ENCODE measurements at places on chromosomes 6 and 20.

DNA sequence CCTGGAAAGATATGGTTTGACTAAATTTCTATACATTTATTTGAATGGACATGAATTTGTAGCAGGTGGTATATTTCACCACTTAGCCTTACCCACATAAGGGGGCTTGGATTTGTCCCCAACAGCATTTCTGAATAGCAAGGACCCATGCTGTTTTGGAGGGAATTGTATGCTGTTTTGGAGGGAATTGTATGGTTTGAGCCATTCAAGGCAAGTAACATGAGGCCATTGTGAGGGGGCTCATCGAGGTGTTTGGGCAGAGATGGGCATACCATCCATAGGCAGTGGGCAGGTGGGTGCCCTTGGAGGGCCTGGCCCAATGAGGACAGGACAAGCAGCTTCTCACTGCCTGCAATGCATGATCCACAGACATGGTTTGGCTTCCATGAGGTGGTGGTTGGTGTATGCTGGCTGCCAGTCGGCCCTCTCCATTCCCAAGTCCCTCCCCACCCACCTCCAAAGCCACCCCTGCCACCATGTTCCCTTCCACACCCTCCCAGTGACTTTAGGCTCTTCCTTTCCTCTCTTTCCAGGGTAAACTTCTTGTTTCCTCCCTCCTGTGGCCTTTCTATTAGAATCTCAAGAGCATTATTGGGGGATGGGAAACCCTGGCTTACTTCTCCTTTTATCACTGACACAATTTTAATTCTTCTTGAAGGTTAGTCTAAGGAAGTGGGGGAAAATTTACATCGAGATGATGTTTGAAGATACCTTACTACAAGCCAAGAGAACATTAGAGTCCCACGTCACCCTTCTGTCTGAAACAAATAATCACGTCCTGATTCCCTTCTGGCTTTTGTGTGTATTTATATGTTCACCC, 13.2 kb upstream of the PXDC1 start:
- DNase-seq: no peak

DNA sequence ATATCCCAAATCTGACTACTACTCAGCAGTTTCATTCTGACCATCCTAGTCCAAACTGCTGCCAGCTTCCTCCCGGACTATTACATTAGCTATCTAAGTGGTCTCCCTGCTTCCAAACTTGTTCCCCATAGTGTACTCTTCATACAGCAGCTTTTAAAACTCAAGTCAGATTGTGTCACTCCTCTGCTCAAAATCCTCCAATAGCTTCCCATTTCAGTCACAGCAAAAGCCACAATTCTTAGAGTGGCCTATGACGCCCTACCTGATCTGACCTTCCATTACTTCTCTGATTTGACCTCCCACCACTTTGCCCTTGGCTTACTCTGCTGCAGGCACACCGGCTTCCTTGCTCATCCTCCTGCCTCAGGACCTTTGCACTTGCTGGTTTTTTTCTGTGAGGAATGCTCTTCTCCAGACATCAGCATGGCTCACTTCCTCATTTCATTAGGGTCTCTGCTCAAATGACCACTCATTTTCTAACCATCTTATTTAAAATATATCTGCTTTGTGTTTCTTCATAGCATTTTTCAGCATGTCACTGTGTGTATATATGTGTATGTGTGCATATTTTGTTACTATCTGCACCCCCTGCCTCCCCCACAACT, 111.1 kb upstream of the DTNBP1 start:
- no peak for DNase-seq

GRCh38 chr6:122645256-122645655, 35.1 kb downstream of the PKIB start:
- DNase-seq: no peak

- DNase-seq: no peak
Observed at GRCh38 chr6:3761989-3762270, 10.4 kb upstream of the PXDC1 start.

DNA sequence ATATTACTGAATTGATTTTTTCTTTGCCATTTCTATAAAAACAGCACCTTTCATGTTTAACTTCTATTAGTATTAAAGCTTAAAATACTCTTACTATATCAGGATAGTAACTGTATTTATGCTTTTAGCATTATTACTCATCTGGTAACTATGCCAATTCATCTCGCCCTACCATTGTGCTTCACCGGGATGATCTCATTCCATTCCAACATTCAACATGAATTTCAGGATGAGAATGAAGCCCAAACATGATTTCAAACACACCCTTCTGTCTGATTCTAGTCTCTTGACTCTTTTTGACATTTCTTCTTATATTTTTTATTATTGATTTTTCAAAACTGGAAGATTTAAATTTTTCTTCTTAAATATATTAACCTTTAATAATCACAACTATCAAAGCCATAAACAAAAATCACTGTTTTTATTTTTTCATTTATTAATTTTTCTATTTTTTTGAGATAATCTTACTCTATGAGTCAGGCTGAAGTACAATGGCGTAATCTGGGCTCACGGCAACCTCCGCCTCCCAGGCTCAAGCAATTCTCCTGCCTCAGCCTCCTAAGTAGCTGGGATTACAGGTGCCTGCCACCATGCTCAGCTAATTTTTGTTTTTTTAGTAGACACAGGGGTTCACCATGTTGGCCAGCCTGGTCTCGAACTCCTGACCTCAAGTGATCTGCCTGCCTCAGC, 46.7 kb downstream of the GJA1 start:
- no peak for DNase-seq

- DNase-seq: no peak
Observed at GRCh38 chr6:159307246-159307790, 138.1 kb downstream of the FNDC1 start.

- no peak for DNase-seq
Observed at GRCh38 chr6:136411025-136411325, 121.3 kb upstream of the BCLAF1 start.

DNA sequence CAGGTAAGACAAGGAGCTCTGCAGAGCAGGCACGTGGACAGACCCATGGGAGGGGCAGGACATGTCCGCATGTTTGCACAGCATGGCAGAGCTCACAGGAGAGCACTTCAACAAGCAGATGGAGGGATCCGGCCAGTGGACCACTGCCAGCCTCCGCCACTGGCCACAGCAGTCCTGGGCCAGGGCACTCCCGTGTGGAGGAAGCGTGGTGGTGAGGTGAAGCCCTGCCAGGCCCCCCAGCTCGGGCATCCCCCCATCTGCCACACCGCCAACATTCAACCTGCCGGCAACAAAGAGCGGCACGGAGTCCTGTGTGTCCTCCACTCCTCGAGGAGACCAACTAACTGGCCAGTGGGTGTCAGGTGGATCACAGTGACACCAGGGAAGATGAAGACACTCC, 104.3 kb upstream of the AGPAT4 start:
- DNase-seq: no peak
